ENCODE measurements at places on chromosomes 6 and 20. TPM values are rescaled to one million over a fixed set of nuclear protein-coding genes. Genes with fewer than 3 reads are reported as not detected.

DNA sequence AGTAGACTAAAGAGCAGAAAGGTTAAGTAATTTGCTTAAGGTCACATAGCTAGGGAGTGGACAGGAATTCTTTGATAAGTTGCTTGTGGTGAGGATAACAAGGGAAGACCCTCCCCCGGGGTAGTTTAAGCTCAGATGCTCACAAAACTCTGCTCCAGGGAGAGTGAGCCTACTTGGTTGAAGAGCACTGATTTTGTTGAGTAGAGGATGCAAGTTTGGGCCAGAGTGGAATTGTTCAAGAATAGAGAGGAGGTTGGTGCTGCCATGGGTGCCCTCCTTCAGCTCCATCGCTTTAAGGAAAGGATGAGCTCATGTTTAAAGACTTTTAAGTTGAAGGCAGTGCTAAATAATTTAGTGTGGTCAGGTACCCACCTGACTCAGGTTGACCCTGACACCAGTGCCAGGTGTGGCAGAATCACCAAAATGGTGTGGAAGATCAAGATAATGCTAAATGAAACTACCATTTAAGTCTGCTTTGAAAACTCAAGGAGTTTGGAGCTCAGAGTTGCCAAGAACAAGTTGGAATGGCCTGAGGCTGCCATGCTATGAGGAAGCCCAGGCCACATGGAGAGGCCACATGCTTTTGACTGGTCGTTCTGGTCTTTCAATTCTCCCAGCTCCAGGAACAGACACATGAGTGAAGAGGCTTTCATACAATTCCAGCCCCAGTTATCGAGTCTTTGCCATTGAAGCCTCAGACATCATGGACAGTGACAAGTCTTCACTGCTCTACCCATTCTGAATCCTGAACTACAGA, 8.0 kb upstream of the TCF15 start:
- DNase-seq, result no peak

- DNase-seq, result no peak
These were observed 162.2 kb downstream of the NKAIN2 start for GRCh38 chr6:123965894-123966293.

DNA sequence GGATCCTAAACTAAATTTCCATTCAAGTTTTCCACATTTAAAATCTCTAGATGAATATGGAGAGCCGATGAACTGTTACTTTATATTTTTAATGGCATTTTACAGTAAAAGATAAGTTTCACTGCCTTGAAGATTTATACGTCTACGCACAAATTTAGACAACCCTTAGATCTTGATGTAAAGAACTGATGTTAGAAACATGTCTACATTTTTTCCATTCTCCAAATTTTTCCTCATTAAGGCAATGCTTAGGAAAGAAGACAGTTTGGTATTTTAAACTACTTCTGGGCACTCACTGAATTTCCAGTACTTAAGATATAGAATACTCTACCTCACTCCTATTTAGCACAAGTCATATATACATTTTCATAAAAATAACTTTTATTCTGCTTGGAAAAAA, 45.4 kb downstream of the ME1 start:
- DNase-seq, result no peak

DNA sequence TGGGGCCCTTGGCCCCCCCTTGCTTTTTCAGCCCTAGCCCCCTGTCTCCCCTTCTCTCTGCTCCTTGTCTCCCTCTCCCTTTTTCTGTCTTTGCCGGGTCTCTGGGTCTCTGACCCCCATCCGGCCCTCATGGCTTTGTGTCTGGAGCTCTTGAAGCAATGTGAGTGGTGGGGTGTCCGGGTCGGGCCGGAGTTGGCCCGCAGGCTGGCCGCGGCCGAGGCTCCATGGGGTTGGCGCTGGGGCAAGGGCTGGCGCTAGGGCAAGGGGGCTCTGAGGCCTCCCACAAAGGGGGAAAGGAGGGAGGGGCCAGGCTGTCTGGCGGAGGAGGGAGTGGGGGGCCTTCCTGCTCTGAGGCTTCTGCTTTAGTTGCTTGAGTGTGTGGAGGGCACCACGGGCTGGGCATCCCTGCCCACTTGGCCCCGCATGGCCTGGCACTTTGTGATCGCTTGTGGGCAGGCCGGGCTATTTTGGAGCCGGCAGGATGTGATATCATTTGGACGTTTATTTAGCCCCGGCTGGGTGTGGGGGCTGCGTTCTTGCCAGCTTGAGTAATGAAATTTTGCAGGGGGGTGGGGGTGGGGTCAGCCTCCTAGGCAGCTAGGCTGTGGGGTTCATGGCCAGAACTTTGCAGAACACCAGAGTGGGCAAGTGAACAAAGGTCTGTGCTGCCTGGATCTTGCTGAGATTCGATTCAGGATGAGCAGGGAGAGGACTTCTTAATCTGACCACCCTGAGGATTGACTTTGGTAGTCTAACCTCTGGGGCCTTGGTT, 78.7 kb upstream of the MYL9 start:
- no peak for DNase-seq

GRCh38 chr20:36128463-36129159, 25.9 kb upstream of the EPB41L1 start:
- DNase-seq, result no peak

- DNase-seq, result no peak
These were observed 87.5 kb downstream of the DACT2 start for GRCh38 chr6:168232062-168232461.

GRCh38 chr6:45314146-45314545, 14.0 kb upstream of the RUNX2 start:
- no peak for DNase-seq

GRCh38 chr6:15457121-15457650, 205.6 kb downstream of the DTNBP1 start:
- DNase-seq, result no peak

GRCh38 chr6:152233547-152234320, 403.4 kb downstream of the SYNE1 start:
- DNase-seq, result no peak

DNA sequence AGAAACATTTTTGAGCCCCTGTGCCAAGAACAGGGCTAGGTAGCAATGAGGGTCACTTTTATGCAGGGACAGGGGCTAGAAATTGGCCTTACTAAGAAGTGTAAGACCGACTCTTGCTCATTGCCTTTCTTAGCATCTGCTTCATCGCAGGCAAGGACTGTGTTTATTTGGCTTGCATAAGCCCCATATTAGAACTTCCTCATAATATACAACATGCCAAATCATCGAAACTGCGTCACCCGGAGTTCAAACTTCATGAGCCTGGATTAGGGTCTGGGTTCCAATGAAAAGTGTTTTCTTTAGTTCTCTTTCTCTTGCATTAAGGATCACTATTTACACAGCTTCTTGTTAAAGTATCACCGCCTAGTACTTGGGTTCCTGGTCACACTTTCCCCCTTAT, 977 bp upstream of the SMAP1 start:
- DNase-seq, result no peak

DNA sequence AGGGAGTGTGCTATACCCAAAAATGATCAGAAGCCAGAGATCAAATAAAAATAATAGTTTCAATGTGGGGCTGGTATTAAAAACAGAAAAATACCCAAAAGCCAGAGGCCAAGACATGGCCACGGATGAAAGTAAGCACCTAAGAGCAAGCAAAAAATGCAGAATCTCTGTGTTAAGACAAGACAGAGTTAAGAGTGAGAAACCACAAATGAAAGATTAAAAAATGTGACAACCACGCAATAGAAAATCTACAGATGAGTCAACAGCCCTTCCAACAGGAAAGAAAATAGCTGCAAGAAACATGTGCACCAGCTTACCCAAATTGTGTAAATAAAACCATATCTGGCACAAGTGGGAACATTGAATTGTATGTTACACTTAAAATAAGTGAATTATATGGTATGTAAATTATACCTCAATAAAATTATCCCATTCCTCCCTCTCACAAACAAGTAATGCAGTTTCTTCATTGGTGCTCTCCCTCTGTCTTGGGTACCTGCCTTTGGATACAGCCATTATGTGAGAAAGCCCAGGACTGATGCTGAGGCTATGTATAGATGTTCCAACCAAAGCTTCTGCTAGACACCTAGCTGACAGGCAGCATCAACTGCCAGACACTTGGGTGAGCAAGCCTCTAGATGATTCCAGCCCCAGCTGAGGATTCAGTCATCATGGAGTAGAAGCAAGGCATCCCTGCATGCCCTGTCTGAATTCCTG, 55.3 kb upstream of the UFL1 start:
- no peak for DNase-seq

GRCh38 chr6:108302386-108302785, 7.5 kb downstream of the AFG1L start:
- DNase-seq, result no peak

- DNase-seq, result no peak
These were observed 204.1 kb upstream of the KCNQ5 start for GRCh38 chr6:72417759-72418158.

The LTB gene
- 1.9 TPM for polyA plus RNA-seq

The CDSN gene
- polyA plus RNA-seq, result not detected

The CDH26 gene
- 0.41 TPM for polyA plus RNA-seq

The ARFGEF3 gene
- polyA plus RNA-seq, result 5.7 TPM

The NOP56 gene
- polyA plus RNA-seq, result 272 TPM

The SNAP91 gene
- polyA plus RNA-seq, result 2.6 TPM

The B4GALT5 gene
- 46.6 TPM for polyA plus RNA-seq

The C4A gene
- polyA plus RNA-seq, result 17.0 TPM

The SLC17A1 gene
- polyA plus RNA-seq, result 14.9 TPM

The ZBTB12 gene
- 28.9 TPM for polyA plus RNA-seq

The SLC13A3 gene
- polyA plus RNA-seq, result 19.8 TPM

All from left renal pelvis (tissue), 4 donors.